ENCODE measurements at places on chromosomes 2 and 18.

GRCh38 chr18:37493352-37493935, 72.2 kb downstream of the CELF4 start:
- no peaks in the 10 kb centered on the region for H3K4me1 ChIP-seq
- H3K27ac ChIP-seq: no peak overlapping the region
- H3K27me3 ChIP-seq: peaks cover 30% of the 10 kb centered on the region
- no peak for DNase-seq
- H3K4me3 ChIP-seq: no peak overlapping the region

DNA sequence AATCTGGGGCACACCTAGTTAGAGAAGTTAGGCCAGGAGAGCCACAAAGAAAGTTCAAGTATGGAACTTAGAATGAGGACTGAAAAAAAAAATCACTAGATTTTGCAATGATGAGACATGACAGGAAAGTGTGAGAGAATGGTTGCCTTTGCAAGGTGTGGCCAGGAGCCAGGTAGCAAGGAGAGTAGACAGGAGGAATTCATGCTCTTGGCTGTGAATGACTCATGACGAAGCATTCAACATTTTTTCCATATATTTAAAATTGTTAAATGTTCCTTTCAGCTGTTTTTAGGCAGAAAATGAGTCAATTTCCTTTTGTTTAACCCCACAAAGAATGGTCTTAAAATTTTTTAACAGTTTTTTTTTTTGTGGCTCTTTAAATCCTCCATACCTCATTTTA, 636.9 kb downstream of the PLCL1 start:
- H3K27me3 ChIP-seq: no peaks in the 10 kb centered on the region
- no peaks in the 10 kb centered on the region for H3K36me3 ChIP-seq
- H3K4me3 ChIP-seq: no peak overlapping the region
- DNase-seq: no peak

- H3K27ac ChIP-seq: no peak overlapping the region
- no peaks in the 10 kb centered on the region for H3K4me1 ChIP-seq
- H3K36me3 ChIP-seq: no peaks in the 10 kb centered on the region
- DNase-seq: no peak
Observed at GRCh38 chr18:36376361-36376760, 78.8 kb downstream of the FHOD3 start.

DNA sequence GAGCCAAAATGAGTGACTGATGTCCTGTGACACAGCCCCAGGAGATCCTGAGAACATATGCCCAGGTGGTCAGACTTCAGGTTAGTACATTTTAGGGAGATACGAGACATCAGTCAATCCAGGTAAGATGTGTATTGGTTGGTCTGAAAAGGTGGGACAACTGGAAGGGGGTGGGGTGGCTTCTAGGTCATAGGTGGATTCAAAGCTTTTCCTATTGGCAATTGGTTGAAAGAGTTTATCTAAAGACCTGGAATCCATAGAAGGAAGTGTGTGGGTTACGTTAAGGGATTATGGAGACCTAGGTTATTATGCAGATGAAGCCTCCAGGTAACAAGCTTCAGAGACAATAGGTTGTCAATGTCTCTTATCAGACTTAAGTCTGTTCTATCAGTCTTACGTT, 136.5 kb downstream of the ZNF532 start:
- H3K36me3 ChIP-seq: peaks cover 4% of the 10 kb centered on the region
- no peak overlapping the region for H3K27ac ChIP-seq
- H3K27me3 ChIP-seq: peaks cover 4% of the 10 kb centered on the region
- H3K4me3 ChIP-seq: no peak overlapping the region
- H3K4me1 ChIP-seq: no peaks in the 10 kb centered on the region
- no peak for DNase-seq

GRCh38 chr2:190183539-190183938, 121.0 kb upstream of the MSTN start:
- H3K36me3 ChIP-seq: no peaks in the 10 kb centered on the region
- H3K4me1 ChIP-seq: peaks cover 6% of the 10 kb centered on the region
- no peak overlapping the region for H3K27ac ChIP-seq

DNA sequence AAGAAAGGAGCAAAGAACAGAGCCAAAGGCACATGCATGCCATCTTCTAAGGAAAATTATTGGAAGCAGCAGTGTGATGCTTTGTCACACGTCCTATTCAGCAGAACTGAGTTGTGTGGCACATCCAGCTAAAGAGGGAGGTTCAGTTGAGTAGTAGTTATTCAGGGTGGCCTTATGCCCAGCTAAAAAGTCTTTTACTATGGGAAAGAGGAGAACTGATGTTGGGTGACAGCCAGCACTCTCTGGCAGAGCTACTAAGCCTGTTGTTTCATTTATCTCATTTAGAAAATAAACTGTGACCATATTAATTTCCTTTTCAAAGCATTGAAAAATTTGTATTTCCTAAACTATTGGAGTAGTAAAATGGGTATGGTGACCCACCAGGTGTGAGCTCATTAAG, 18.5 kb downstream of the ITGA6 start:
- DNase-seq: no peak
- H3K27me3 ChIP-seq: no peaks in the 10 kb centered on the region
- no peak overlapping the region for H3K27ac ChIP-seq
- H3K4me3 ChIP-seq: no peak overlapping the region
- H3K36me3 ChIP-seq: peaks cover 18% of the 10 kb centered on the region

GRCh38 chr18:67951137-67951536, 434.6 kb upstream of the DSEL start:
- no peak overlapping the region for H3K4me3 ChIP-seq
- no peaks in the 10 kb centered on the region for H3K36me3 ChIP-seq
- DNase-seq: no peak
- no peak overlapping the region for H3K27ac ChIP-seq
- no peaks in the 10 kb centered on the region for H3K4me1 ChIP-seq
- H3K27me3 ChIP-seq: no peaks in the 10 kb centered on the region

DNA sequence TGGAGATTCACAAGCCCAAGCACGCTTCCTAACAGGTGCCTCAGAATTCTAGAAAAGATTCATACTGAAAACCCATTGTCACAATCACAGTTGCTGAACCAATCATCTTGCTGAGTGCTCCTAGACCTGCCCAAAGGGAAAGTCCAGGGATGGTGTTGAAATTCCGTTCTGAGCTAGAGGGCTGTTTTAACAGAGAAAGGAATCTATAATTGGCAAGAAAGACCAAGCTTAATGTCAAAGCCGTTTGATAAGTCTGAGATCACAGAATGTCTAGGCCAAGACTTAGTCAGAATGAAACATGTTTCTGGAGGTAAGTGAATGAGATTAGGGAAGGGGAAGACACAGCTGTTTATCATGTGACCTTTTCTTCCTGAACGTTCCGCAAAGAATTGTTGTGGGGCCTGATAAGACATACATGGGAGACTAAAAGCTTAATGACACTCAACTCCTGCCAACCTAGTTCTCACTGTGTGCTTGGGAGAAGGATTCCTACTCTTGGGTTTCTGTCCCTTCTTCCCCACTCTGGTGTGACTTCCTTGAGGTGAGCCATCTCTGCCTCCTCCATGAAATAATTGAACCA, 27.5 kb downstream of the PMAIP1 start:
- no peak overlapping the region for H3K4me3 ChIP-seq
- H3K36me3 ChIP-seq: no peaks in the 10 kb centered on the region
- no peak for DNase-seq
- H3K4me1 ChIP-seq: no peaks in the 10 kb centered on the region
- H3K27ac ChIP-seq: no peak overlapping the region

- no peak for DNase-seq
- H3K4me1 ChIP-seq: peaks cover 6% of the 10 kb centered on the region
- H3K4me3 ChIP-seq: no peak overlapping the region
- no peaks in the 10 kb centered on the region for H3K36me3 ChIP-seq
- no peak overlapping the region for H3K27ac ChIP-seq
- peaks cover 32% of the 10 kb centered on the region for H3K27me3 ChIP-seq
Observed at GRCh38 chr2:105541189-105542050, 142.6 kb upstream of the FHL2 start.

GRCh38 chr18:8229040-8229439, 380.2 kb upstream of the RAB12 start:
- peaks cover 12% of the 10 kb centered on the region for H3K4me1 ChIP-seq
- no peaks in the 10 kb centered on the region for H3K27me3 ChIP-seq
- peaks cover 2% of the 10 kb centered on the region for H3K36me3 ChIP-seq
- no peak for DNase-seq
- no peak overlapping the region for H3K27ac ChIP-seq

Data from central memory CD8-positive, alpha-beta T cell (primary cell).